Endothelial cell (in vitro differentiated cells): ENCODE measurements at places on chromosomes 2 and 18. TPM values are rescaled to one million over a fixed set of nuclear protein-coding genes. Genes with fewer than 3 reads are reported as not detected.

SERPINB4 gene
- 0.41 TPM for total RNA-seq

AGXT gene
- not detected for total RNA-seq

- no peak for DNase-seq
Measured at GRCh38 chr2:402206-402605, 114.3 kb upstream of the ALKAL2 start.

DNA sequence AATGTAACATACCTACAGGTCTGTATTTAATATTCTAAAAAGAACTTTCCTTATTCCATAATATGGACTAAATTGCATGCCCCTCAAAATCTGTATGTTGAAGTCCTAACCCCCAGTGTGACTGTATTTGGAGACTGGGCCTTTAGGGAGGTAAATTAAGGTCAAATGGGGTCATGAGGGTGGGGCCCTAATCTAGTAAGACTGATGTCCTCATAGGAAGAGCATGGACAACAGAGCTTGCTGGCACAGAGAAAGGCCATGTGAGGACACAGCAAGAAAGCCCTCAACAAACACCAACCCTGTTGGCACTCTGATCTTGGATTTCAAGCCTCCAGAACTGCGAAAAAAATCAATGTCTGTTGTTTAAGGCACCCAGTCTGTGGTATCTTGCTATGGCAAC lies 18.6 kb downstream of the SF3B1 start:
- no peak for DNase-seq

DNA sequence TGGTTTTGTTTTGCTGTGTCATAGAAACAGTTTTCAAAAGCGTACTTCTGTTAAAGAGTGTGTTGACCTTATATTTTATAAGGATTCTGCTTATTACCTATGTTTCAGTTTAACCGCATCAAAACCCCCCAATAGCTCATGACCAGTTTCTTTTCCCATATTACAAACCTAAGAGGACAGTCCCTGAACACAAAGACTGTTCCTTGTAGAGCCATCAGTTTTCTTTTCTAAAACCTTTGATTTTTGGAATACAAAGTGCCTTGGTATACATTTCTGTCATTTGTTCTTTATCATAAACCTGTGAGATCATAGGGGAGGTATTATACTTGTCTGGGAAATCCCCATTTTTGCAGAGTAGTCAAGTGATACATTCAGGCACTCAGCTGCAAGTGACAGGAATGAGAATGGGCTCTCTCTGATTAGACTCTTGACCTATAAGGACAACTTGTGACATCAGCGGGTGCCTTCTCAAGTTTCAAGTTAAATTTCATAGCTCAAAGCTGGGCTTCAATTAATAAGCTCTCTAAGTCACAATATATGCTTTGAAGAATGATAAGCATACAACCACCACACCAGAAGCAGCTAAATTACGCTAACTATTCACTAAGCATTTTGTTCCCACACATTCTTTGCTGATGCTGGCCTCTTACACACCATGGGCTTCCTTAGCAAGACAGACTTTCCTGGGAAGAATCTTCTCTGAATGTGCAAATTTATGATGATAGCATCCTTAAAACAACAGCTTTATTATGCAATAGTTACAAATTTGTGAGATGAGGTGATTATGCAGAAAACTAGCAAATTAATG lies 97.5 kb upstream of the CD302 start:
- no peak for DNase-seq

CCDC178 gene
- 5.3 TPM for total RNA-seq

ARPC2 gene
- total RNA-seq, result 468 TPM

- DNase-seq, result no peak
Measured at GRCh38 chr2:219836647-219837177, 209.3 kb downstream of the SLC4A3 start.
